Uterine smooth muscle cell (primary cell): ENCODE measurements at places on chromosomes 13 and 19. TPM values are rescaled to one million over a fixed set of nuclear protein-coding genes. Genes with fewer than 3 reads are reported as not detected.

Gene ERCC1
- total RNA-seq, result 97.2 and 128 TPM in 2 replicates

Gene DENND1C
- not detected in 2 replicates for total RNA-seq

Gene DDX49
- total RNA-seq, result 49.1 and 53.5 TPM in 2 replicates

Gene APOC4
- total RNA-seq, result not detected in 2 replicates

Gene IGSF23
- not detected in 2 replicates for total RNA-seq

Gene PLIN4
- 0.55 and 4.0 TPM in 2 replicates for total RNA-seq

Gene NOVA2
- total RNA-seq, result under 0.01 TPM in 1 of 2 replicates, not detected in the other

Gene OR7A5
- total RNA-seq, result not detected in 2 replicates

Gene ZSWIM4
- total RNA-seq, result 5.5 and 11.7 TPM in 2 replicates

Gene SH2D3A
- total RNA-seq, result not detected in 2 replicates

Gene CALR3
- total RNA-seq, result 0.22 TPM in 1 of 2 replicates, not detected in the other

Gene FFAR1
- total RNA-seq, result not detected in 2 replicates

Gene DAND5
- 0.12 TPM in 1 of 2 replicates, not detected in the other for total RNA-seq

Gene MUC16
- total RNA-seq, result under 0.01 TPM in 2 replicates

Gene SELENOV
- not detected in 2 replicates for total RNA-seq

Gene DIRAS1
- 1.9 and 4.2 TPM in 2 replicates for total RNA-seq

Gene THSD8
- total RNA-seq, result 0.22 TPM in 1 of 2 replicates, not detected in the other

Gene MTUS2
- 0.11 and 0.12 TPM in 2 replicates for total RNA-seq

Gene CEACAM16
- not detected in 2 replicates for total RNA-seq

Gene KLK5
- total RNA-seq, result not detected in 2 replicates

Gene TMEM145
- total RNA-seq, result 0.50 and 0.77 TPM in 2 replicates

Gene ZNF471
- total RNA-seq, result 2.3 and 4.4 TPM in 2 replicates

Gene APOC1
- 1.4 TPM in 1 of 2 replicates, not detected in the other for total RNA-seq

Gene PRSS57
- total RNA-seq, result not detected in 2 replicates

Gene SPINT2
- total RNA-seq, result 0.55 and 1.7 TPM in 2 replicates

Gene TRMT1
- 32.5 and 36.4 TPM in 2 replicates for total RNA-seq

Gene CEACAM4
- not detected in 2 replicates for total RNA-seq

Gene CERS1
- total RNA-seq, result 0.89 and 1.1 TPM in 2 replicates

Gene KL
- 0.11 and 0.12 TPM in 2 replicates for total RNA-seq

Gene TMEM255B
- total RNA-seq, result 1.3 and 3.4 TPM in 2 replicates

Gene S1PR5
- total RNA-seq, result 0.12 and 0.44 TPM in 2 replicates

Gene FARP1
- total RNA-seq, result 27.1 and 34.0 TPM in 2 replicates

Gene ADGRE1
- total RNA-seq, result not detected in 2 replicates

Gene SYCN
- not detected in 2 replicates for total RNA-seq

Gene NPAS1
- total RNA-seq, result 0.33 and 0.50 TPM in 2 replicates

Gene PTH2
- total RNA-seq, result not detected in 2 replicates

Gene NKPD1
- 0.12 and 0.44 TPM in 2 replicates for total RNA-seq

Gene MBD3L3
- not detected in 2 replicates for total RNA-seq

Gene SUPT5H
- total RNA-seq, result 63.1 and 67.6 TPM in 2 replicates

Gene NLRP11
- total RNA-seq, result not detected in 2 replicates

Gene SRRM5
- not detected in 2 replicates for total RNA-seq

Gene PDCD2L
- total RNA-seq, result 13.5 and 19.8 TPM in 2 replicates

Gene ZNF98
- not detected in 2 replicates for total RNA-seq

Gene NCCRP1
- total RNA-seq, result not detected in 2 replicates

Gene PPM1N
- 2.3 and 2.7 TPM in 2 replicates for total RNA-seq

Gene ARHGAP33
- total RNA-seq, result 6.2 and 11.7 TPM in 2 replicates

Gene AMH
- total RNA-seq, result 0.66 and 1.6 TPM in 2 replicates

Gene OR4F17
- total RNA-seq, result not detected in 2 replicates

Gene HCST
- total RNA-seq, result 0.22 and 1.5 TPM in 2 replicates

Gene POU4F1
- not detected in 2 replicates for total RNA-seq

Gene POU2F2
- total RNA-seq, result 0.77 and 1.00 TPM in 2 replicates

Gene ZNF208
- 0.25 TPM in 1 of 2 replicates, not detected in the other for total RNA-seq
